Activated naive CD4-positive, alpha-beta T cell treated with anti-CD3 and anti-CD28 coated beads, Interleukin-2, amount 10 ng/mL, durations not matched to agents 7 days and 5 days (primary cell): ENCODE measurements at places on chromosomes 4 and X.

DNA sequence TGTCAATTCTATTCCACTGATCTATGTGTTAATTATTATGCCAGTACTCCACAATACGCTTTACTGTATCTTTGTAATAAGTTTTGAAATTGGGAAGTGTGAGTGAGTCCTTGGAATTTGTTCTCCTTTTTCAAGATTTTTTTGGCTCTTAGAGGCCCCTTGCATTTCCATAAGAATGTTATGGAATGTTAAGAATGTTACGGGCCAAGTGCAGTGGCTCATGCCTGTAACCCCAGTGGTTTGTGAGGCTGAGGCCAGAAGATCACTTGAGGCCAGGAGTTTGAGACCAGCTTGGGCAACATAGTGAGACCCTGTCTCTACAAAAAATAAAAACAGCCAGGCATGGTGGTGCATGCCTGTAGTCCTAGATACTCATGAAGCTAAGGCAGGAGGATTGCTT is 167.6 kb upstream of the CXorf66 start:
- no peaks in the 10 kb centered on the region for H3K4me1 ChIP-seq
- H3K36me3 ChIP-seq = no peaks in the 10 kb centered on the region
- no peaks in the 10 kb centered on the region for H3K27me3 ChIP-seq
- H3K4me3 ChIP-seq = no peak overlapping the region
- no peak for DNase-seq

DNA sequence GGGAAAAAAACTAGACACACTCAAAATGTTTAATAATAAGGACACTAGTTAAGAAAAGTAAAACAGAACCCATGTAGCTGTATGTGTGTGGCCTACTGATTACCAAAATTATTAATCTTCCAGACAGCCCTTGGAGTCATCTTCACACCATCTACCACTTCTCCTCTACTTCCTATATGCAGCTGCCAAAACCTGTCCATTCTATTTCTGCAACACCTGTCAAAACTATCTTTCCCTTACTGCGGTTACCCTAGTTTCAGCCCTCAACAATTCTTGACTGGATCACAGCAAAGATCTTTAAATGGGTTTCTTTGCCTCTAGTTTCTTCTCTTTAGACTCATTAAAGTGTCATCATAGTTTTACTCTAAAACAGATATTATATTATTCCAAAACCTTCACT is 72.6 kb downstream of the GPR82 start:
- H3K4me3 ChIP-seq = no peak overlapping the region
- peaks cover 23% of the 10 kb centered on the region for H3K4me1 ChIP-seq
- peak overlapping the region; percentile 51 for H3K27ac ChIP-seq
- H3K36me3 ChIP-seq = peaks cover 10% of the 10 kb centered on the region
- no peaks in the 10 kb centered on the region for H3K27me3 ChIP-seq
- no peak for DNase-seq

DNA sequence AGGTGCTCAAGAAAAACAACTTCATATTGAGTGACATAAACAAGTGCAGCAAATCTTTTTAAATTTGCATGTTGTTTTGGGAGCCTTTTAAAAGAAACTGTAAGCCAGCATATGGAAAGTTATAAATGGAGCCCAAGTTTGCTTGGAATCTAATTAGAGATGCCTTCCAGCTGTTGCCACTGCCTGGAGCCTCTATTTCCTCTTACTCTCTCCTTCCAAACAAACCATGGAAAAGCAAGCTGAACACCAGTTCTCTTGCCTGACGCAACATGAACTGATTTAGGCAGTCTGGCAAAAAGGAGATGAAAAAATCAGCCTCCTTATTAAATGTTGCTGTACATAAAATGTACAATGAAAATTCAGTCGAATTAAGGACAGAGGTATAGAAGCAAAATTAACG is 21.5 kb downstream of the ARSJ start:
- H3K4me3 ChIP-seq = no peak overlapping the region
- no peak for DNase-seq
- peaks cover 6% of the 10 kb centered on the region for H3K4me1 ChIP-seq
- H3K27ac ChIP-seq = no peak overlapping the region

GRCh38 chr4:139503622-139504166 is 49.8 kb downstream of the RAB33B start:
- peaks cover 4% of the 10 kb centered on the region for H3K36me3 ChIP-seq
- H3K27me3 ChIP-seq = peaks cover 5% of the 10 kb centered on the region
- H3K27ac ChIP-seq = no peak overlapping the region
- H3K4me3 ChIP-seq = no peak overlapping the region

GRCh38 chr4:106160560-106160959 is 155.4 kb downstream of the TBCK start:
- H3K4me3 ChIP-seq = no peak overlapping the region
- H3K27me3 ChIP-seq = no peaks in the 10 kb centered on the region
- DNase-seq = no peak
- H3K4me1 ChIP-seq = no peaks in the 10 kb centered on the region
- H3K27ac ChIP-seq = no peak overlapping the region

GRCh38 chr4:150308824-150309472 is 230.7 kb downstream of the DCLK2 start:
- H3K36me3 ChIP-seq = no peaks in the 10 kb centered on the region
- DNase-seq = no peak
- no peak overlapping the region for H3K27ac ChIP-seq
- no peaks in the 10 kb centered on the region for H3K27me3 ChIP-seq
- H3K4me1 ChIP-seq = no peaks in the 10 kb centered on the region

DNA sequence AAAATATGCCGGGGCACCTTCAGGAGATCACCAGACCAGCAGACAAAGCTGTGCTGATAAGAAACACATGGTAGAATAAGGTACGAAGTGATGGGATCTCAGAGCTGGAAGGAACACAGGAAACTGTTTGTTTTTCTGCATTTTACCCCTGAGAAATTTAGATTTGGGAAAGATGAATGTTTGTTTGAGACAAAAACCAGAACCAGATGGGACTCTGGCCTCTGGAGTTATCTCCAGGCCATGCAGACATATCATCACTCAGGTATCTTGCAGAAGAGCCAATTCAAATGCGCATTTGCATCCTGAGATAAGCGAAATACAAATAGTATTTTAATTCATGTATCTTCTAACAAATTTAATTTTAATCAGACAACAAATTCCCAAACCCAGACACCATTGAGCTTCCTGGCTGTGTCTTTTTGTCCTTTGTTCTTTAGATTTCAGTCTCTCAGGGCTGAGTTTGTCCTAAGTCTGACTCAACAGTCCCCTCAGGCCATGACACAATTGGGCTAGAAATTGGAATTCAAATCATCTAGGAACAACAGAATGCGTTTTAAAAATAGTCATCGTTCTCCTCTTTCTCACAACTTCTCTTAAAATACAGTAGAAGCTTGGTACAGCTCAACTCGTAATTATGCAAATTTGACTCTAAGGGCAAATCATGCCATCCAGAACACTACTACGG is 159.0 kb downstream of the PACRGL start:
- no peaks in the 10 kb centered on the region for H3K4me1 ChIP-seq
- no peak overlapping the region for H3K4me3 ChIP-seq
- DNase-seq = no peak
- no peak overlapping the region for H3K27ac ChIP-seq

GRCh38 chr4:153916273-153916755 is 127.4 kb upstream of the SFRP2 start:
- H3K27ac ChIP-seq = no peak overlapping the region
- H3K27me3 ChIP-seq = peaks cover 9% of the 10 kb centered on the region
- DNase-seq = no peak
- H3K4me3 ChIP-seq = no peak overlapping the region
- no peaks in the 10 kb centered on the region for H3K36me3 ChIP-seq

DNA sequence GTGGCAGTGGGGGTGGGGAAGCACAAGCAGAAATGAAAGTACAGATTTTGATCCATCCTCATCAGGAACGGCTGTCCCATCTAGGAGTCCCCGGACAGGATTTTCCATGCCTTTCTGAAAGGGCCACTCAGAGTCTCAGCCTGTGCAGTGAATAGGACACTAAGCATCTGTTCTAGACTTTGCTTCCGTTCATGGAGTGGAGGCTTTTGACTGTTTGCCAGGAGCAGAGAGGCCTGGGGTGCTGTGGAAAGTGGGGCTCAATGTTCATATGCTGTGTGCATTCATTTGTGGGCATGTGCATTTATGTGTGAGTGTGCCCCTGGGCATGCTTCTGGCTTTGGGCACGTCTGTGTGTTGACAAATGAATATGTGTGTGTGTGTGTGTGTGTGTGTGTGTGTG is 25.6 kb upstream of the MAMLD1 start:
- no peaks in the 10 kb centered on the region for H3K36me3 ChIP-seq
- H3K4me1 ChIP-seq = peaks cover 11% of the 10 kb centered on the region
- no peak overlapping the region for H3K27ac ChIP-seq
- peaks cover 5% of the 10 kb centered on the region for H3K27me3 ChIP-seq

DNA sequence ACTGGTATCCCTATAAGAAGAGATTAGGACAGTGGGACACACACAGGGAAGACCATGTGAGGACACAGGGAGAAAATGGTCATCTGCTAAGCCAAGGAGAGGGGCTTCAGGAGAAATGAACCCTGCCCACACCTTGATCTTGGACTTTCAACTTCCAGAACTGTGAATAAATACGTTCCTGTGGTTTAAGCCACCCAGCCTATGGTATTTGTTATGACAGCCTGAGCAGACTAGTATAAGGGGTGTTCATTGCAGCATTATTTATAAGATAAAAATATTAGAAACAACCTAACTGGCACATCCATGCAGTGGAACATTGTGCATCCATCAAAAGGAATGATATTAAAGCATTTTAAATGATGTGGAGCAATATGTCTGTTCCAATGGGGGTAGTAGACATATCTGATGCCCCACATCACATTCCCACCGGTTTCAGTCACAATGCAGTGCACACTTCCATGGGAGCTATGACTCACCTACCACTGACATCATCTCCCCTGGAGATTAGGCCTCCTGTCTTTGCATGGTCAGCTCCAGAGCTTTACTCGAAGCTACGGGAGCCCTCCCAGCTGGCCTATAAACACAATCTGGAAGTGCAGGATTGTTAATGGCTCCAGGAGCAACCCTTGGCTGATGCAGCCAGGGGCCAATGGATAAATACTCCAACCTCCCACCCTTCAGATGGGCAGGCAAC is 38.9 kb upstream of the MAMLD1 start:
- H3K27ac ChIP-seq = no peak overlapping the region
- peaks cover 2% of the 10 kb centered on the region for H3K36me3 ChIP-seq
- H3K4me1 ChIP-seq = no peaks in the 10 kb centered on the region

DNA sequence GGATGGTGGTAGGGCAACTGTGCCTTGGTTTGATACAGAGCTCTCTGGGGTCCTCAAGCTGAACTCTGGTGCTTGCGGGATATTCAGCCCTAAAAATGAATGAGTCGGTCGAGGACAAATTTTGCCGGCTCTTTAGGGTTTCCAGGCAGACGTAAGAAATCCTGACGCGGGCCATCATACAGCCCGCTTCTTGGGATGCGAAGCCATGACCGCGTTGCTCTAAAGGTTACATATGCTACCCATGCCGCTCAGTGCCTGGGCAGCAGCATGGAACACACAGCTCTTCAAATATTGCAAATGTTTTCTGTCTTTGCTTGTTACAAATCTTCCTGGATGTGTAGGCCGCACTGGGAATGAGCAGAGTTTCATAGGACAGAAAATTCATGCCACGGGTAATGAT is 55.6 kb downstream of the NBDY start:
- no peak overlapping the region for H3K4me3 ChIP-seq
- H3K4me1 ChIP-seq = peaks cover 28% of the 10 kb centered on the region
- H3K27me3 ChIP-seq = no peaks in the 10 kb centered on the region
- no peak overlapping the region for H3K27ac ChIP-seq
- H3K36me3 ChIP-seq = peaks cover 15% of the 10 kb centered on the region

DNA sequence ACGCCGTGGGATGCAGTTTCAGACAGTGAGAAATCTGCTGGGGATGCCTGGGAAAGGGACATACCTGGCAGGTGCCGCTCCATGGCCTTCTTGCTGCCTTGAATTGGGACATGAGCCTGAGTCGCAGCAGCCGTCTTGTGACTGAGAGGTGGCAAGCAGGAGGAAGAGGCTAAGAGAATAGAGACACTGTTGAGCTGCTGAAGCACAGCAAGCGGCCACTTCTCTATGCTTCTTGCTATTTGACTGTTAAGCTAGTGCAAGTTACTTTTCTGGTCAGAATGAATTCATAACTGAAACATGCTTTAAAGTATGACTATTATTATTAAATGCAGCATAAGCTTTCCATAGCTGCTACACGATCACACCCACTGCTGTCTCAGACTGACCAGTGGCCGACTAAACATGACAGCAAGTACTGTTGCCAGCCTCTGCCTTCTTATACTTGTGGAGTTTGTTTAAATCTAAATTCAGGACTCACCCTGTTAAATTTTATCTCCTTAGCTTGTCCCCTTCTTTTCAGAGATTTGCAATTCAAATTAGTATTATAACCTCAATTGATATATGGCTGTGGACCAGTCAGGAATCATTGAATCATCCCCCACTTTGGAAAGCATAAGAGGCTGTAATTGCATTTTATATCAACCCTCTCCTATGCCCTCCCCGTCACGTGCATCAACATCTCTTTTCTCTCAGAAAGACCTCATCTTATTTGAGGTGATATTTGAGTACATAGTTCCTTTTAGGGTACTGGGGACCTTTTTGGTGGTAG is 24.8 kb upstream of the ACSL1 start:
- no peak overlapping the region for H3K27ac ChIP-seq
- H3K36me3 ChIP-seq = no peaks in the 10 kb centered on the region
- H3K27me3 ChIP-seq = peaks cover 17% of the 10 kb centered on the region
- no peak overlapping the region for H3K4me3 ChIP-seq
- DNase-seq = no peak

GRCh38 chr4:130099105-130099504 is 1003.2 kb downstream of the C4orf33 start:
- no peak overlapping the region for H3K27ac ChIP-seq
- DNase-seq = no peak
- H3K36me3 ChIP-seq = no peaks in the 10 kb centered on the region
- H3K4me1 ChIP-seq = no peaks in the 10 kb centered on the region
- H3K27me3 ChIP-seq = no peaks in the 10 kb centered on the region

- no peak overlapping the region for H3K4me3 ChIP-seq
- H3K36me3 ChIP-seq = no peaks in the 10 kb centered on the region
- H3K4me1 ChIP-seq = no peaks in the 10 kb centered on the region
- DNase-seq = no peak
- no peaks in the 10 kb centered on the region for H3K27me3 ChIP-seq
These were observed 51.0 kb downstream of the PAPSS1 start for GRCh38 chr4:107669068-107669467.

GRCh38 chrX:131802836-131803626 is 220.1 kb upstream of the STK26 start:
- H3K4me1 ChIP-seq = peaks cover 7% of the 10 kb centered on the region
- no peaks in the 10 kb centered on the region for H3K36me3 ChIP-seq
- peak; percentile 37 for DNase-seq
- H3K4me3 ChIP-seq = no peak overlapping the region
- H3K27ac ChIP-seq = no peak overlapping the region
- H3K27me3 ChIP-seq = no peaks in the 10 kb centered on the region

- H3K36me3 ChIP-seq = peaks cover 3% of the 10 kb centered on the region
- no peaks in the 10 kb centered on the region for H3K4me1 ChIP-seq
- no peak for DNase-seq
- no peak overlapping the region for H3K4me3 ChIP-seq
- no peak overlapping the region for H3K27ac ChIP-seq
These were observed 91.2 kb downstream of the ARHGAP10 start for GRCh38 chr4:147823130-147823529.

- H3K4me3 ChIP-seq = peak overlapping the region; percentile 87
- H3K36me3 ChIP-seq = peaks cover 15% of the 10 kb centered on the region
- no peaks in the 10 kb centered on the region for H3K27me3 ChIP-seq
- peaks cover 28% of the 10 kb centered on the region for H3K4me1 ChIP-seq
- peak overlapping the region; percentile 87 for H3K27ac ChIP-seq
These were observed 748 bp downstream of the CFP start for GRCh38 chrX:47628982-47629381.

- H3K36me3 ChIP-seq = no peaks in the 10 kb centered on the region
- H3K27ac ChIP-seq = no peak overlapping the region
- no peaks in the 10 kb centered on the region for H3K4me1 ChIP-seq
- DNase-seq = no peak
These were observed 139.3 kb upstream of the FRMPD4 start for GRCh38 chrX:11998944-11999343.

- H3K36me3 ChIP-seq = no peaks in the 10 kb centered on the region
- no peaks in the 10 kb centered on the region for H3K27me3 ChIP-seq
- H3K27ac ChIP-seq = no peak overlapping the region
- no peak overlapping the region for H3K4me3 ChIP-seq
These were observed 62.2 kb upstream of the GPM6A start for GRCh38 chr4:175874306-175874705.
